Activated CD4-positive, alpha-beta T cell treated with anti-CD3 and anti-CD28 coated beads for 4 hours (primary cell): ENCODE measurements at places on chromosomes 7 and 10.

GRCh38 chr10:124478515-124478914 lies 16.9 kb downstream of the LHPP start:
- DNase-seq, result no peak

DNA sequence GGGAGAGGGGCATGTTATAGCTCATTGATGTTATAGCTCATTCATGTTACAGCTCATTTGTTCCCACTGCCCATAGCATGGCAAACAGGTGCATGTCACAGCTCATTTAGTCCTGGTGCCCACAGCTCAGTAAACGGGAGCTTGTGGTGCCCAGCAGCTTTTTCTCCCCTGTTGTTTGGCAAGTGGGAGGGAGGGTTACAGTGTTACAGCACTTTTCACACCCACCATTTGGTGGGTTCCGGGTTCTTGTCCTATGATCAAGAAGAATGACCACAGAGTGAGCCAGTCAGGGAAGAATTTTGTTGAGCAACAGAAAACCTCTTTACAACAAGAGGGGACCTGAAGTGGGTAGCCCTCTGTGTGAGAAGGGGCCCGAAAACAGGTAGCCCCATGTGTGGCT lies 162.8 kb upstream of the CSTF2T start:
- no peak for DNase-seq

- no peak for DNase-seq
Measured at GRCh38 chr10:72593963-72594362, 31.9 kb downstream of the MICU1 start.

- no peak for DNase-seq
Measured at GRCh38 chr10:33006342-33006887, 48.4 kb upstream of the ITGB1 start.

DNA sequence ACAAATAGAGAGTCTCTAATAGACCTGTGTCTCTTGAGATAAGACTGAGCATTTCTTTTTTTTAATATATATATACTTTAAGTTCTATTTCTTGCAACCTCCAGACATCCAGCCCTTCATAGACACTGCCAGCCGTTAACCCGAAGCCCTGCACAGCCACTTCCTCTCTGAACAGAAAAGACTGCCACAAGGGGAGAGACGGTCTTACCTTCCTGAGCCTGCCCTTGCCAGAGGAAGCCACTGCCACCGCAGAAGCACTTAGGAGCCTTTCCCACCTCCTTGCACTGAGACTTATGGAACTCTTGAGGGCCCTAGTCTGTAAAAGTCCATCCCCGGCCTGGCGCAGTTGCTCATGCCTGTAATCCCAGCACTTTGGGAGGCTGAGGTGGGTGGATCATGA lies 31.8 kb upstream of the PRSS1 start:
- no peak for DNase-seq

GRCh38 chr10:78755877-78756455 lies 312.8 kb upstream of the ZMIZ1 start:
- no peak for DNase-seq

DNA sequence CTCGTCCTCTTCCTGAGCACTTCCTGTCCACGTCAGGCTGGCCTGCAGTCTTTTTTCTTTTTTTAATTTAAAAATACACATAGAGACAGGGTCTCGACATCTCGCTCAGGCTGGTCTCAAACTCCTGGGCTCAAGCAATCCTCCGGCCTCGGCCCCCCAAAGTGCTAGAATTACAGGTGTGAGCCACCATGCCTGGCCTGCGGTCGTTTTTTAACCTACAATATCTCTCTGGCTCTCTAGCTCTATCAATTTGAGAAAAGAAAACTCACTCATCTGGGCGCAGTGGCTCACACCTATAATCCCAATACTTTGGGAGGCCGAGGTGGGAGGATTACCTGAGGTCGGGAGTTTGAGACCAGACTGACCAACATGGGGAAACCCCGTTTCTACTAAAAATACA lies 4.0 kb upstream of the OAT start:
- no peak for DNase-seq

- no peak for DNase-seq
Measured at GRCh38 chr10:105973902-105974301, 1190.6 kb downstream of the SORCS1 start.

- no peak for DNase-seq
Measured at GRCh38 chr10:122388287-122388997, 13.9 kb downstream of the PLEKHA1 start.

DNA sequence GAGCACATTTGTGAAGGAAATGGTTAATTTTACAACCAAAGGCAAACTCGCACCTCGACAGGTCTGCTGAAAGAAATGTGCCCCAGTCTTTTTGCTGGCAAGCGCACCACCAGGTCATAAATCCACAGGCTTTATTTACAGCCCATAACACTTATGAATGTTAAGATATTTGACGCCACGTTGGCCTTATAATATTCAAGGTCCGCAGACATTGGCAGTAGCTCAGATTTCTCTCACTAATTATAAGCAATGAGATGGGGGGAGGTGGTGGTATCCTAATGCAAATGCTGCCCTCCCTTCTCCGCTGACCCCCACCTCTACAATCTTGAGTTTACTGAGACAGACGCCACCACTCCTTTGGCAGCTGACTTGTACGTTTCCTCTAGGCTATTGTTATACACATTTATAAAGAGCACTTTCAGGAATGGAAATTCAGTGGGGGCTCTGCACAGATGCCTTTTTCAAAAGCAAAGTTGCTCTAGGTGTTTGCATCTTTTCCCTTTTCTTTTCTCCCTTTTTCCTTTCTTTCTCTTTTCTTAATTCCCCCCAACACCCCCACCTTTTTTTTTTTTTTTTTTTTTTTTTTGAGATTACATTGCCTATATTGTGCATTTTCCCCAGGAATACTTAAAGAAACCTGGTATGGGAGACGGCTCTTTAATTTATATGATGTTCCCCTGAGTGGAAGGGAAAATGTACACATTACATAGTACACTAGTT lies 6.7 kb downstream of the TCF7L2 start:
- no peak for DNase-seq

GRCh38 chr7:2880874-2881533 lies 36.9 kb upstream of the GNA12 start:
- DNase-seq, result no peak

GRCh38 chr10:1215862-1216573 lies 159.8 kb downstream of the WDR37 start:
- DNase-seq, result no peak

DNA sequence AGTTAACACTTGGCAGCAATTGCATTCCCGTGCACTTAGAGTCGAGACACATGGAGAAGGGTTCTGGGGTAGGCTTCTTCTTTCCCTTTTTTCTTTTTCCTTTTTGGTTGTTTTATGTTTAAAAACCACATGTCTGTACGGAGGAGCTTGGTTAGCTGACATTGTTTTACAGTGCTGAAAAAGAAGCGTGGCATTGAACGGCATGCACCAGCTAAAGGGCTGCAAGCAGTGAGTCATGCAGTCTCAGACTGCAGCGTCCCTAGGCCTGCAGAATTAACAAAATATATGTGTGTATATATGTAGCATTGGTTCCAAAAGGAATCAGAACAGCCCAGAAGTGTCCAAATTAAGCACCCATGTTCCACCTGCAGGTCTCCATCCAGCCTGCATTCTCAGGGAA lies 211.0 kb downstream of the TCF7L2 start:
- DNase-seq, result no peak

GRCh38 chr10:76882796-76883195 lies 754.8 kb downstream of the KCNMA1 start:
- no peak for DNase-seq

GRCh38 chr10:98396096-98397063 lies 18.6 kb downstream of the PYROXD2 start:
- DNase-seq, result no peak

DNA sequence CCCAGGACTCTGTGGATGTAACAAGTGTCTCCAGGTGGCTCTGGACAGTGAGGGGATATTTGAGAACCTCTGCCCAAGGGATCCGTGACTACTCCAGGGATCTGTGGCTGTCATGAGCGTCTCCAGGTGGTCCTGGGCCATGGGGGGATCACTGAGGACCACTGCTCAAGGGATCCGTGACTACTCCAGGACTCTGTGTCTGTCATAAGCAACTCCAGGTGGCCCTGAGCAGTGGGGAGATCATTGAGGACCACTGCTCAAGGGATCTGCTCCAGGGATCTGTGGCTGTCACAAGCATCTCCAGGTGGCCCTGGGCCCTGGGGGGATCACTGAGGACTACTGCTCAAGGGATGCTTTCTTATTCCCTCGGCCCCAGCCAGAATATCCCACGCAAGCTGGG lies 133.2 kb upstream of the ADARB2 start:
- DNase-seq, result no peak

GRCh38 chr10:7301006-7301778 lies 109.6 kb downstream of the SFMBT2 start:
- no peak for DNase-seq

GRCh38 chr7:1662101-1662500 lies 8.0 kb upstream of the ELFN1 start:
- DNase-seq, result no peak

DNA sequence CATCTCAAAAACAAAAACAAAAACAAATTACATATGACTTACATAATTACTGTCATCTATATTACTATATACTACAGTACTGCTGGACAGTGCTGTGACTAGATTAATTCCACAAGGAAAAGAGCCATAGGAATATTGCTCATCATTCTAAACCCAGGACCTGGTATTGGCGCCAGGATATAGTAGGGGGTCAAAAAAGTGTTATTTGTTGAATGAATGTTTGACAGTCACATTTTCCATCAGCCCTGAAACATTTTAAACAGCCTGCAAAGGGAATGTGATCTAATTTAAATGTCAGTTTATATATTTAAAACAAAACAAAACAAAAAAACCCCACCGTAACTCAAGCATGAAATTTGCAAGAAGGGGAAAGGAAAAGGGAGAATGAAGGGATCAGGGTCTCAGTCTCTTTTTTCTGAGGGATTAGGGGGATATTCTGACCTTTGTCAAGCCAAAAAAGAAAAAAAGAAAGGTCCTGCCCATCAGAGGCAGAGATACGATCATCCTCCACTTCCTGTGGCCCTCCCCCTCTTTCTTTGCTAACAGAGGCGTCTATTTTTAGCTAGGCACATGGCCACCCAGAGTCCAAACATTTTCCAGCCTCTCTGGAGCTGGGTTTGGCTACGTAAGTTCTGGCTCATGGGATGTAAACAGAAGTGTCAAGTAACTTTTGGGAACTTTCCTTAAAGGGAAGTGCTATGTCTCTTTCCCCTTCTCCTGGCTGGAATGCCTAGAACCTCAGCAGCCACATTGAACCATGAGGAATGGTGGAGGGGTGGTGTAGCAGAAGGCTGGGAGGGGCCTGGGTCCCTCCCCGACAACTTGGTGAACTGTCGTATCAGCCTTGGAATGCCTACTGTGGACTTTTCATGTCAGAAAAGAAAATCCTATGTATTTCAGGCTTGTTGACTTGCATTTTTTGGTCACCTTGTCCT lies 44.6 kb upstream of the DLG5 start:
- no peak for DNase-seq

DNA sequence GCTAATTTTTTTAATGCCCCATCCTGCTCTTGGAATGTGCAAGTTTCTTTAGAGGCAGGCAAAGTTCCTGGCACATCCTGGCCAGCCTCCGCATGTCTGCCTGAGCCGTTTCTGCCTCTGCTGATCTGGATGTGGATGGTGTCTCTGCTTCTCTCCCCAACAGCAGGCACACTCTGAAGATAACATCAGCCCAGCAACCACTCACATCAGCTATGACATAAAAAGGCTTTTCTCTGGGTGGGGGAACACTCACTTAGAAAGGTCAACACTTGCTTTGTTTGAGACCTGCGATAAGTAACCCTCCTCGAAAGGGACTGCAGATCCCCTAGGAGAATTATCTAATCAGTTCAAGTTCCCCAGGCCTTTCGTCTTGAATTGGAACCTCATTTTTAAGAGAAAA lies 142.9 kb downstream of the FGFR2 start:
- DNase-seq, result no peak

GRCh38 chr10:15293862-15294842 lies 76.9 kb downstream of the FAM171A1 start:
- no peak for DNase-seq

DNA sequence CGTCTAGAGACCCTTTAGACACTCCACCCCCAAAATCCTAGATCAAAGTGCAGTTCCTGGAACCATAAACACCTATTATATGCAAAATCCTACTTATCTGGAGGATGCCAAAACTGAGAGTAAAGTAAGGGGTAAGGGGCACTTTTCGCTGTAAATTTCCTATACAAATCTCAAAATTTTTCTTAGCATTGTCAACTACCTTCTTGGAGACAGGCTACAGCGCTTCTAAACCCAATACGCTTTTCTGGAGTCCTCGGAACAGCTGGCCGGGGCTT lies 10.4 kb downstream of the TWIST1 start:
- DNase-seq, result no peak

GRCh38 chr7:7498856-7499255 lies 36.8 kb downstream of the COL28A1 start:
- DNase-seq, result no peak

DNA sequence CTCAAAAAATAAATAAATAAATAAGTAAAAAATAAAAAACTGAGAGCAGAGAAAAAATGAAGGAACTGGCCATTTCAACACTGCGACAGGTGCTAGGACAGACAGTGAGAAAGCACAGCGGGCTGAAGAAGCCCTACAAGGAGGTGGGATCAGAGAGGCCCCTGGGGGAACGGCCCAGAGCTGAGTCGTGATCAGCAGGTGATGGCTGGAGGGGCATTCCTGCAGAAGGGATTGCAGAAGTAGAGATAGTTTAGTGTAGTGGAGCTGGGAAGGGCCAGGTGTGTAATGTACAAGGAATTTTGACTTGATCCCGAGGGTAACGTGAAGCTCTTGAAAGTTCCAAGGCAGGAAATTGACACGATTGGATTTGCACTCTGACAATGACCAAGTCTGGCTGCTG lies 112.1 kb downstream of the CUL2 start:
- DNase-seq, result no peak

DNA sequence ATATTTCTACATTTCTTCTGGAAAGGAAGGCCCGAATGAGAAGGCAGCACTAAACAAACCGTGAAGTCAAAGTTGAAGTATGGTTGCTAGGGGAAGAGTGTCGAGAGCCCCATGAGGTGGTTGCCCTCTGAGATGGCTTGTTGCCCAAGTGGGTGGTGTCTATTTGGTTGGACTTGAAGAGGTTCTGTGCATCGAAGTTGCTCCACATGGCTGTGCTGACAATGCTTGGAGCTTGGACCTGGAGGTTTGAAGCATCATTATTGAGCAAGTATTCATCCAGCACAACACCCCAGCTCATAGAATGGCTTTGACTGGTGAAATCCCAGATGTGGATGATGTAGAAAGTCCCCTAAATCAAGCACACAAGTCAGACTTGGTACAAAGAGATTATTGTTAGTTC lies 165.2 kb upstream of the CDCA7L start:
- DNase-seq, result no peak

DNA sequence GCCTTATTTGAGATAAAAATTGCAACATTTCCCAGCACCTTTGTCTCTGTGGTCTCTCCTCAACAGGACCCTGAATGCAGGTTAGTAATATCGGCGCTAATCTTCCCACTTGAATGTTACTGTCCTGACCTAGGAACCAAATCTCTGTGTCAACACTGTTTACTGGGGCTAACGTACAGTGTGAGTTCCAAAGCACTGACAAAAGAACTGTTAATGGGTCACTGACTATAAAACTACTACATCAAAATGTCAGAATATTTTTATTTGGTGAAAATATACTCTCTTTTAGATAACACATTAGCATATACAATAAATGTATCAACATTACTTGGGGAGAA lies 33.3 kb downstream of the CACUL1 start:
- DNase-seq, result no peak

- no peak for DNase-seq
Measured at GRCh38 chr7:150447966-150448788, 2.3 kb upstream of the GIMAP8 start.
